Stimulated activated CD8-positive, alpha-beta memory T cell treated with anti-CD3 and anti-CD28 coated beads, Interleukin-7, amount 100 ng/mL, for 1 hour (primary cell): ENCODE measurements at places on chromosomes 16 and 17.

DNA sequence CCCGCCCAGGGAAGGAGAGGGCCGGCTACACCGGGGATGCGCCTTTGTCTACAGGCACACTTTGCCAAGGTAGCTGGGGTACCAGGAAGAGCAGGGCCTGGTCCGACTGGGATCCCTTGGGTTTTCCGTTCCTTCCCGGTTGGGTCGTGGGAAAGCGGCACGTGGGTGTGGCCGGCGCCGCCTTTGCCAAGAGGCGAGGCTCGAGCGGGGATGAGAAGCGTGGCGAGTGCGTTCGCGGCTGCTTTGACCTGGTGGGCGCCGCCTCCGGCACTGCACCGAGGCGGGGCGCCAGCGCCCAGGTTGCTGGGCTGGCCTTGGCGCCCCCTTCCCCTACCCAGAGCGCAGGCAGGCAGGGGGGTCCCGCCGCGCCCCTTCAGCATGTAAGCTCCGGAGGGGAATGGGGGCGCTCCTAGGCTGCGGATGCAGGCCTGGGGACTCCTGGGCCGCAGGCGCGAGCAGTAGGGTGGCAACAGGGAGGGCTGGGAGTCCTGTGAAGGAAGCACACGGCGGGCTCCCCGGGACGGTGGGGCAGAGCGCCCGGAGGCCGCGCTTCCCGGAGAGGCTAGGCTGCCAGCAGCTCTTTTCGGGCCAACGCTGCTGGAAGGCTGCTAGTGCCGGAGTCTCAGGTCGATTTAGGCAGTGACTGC lies 2.0 kb downstream of the HAS3 start:
- no peak for DNase-seq

DNA sequence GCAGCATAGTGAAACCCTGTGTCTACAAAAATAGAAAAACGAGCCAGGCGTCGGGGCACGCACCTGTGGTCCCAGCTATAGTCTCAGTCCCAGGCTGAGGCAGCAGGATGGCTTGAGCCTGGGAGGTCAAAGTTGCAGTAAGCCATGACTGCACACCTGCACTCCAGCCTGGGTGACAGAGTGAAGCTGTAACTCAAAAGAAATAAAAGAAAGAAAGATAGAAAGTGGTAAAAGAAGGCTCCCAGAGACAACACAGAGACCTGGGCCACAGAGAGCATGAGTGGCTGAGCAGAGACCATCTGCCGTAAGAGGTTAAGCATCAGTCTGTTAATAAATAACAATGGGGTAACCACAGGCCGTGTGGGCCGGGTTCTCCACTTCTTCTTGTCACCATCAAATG lies 15.3 kb upstream of the HEXD start:
- no peak for DNase-seq

DNA sequence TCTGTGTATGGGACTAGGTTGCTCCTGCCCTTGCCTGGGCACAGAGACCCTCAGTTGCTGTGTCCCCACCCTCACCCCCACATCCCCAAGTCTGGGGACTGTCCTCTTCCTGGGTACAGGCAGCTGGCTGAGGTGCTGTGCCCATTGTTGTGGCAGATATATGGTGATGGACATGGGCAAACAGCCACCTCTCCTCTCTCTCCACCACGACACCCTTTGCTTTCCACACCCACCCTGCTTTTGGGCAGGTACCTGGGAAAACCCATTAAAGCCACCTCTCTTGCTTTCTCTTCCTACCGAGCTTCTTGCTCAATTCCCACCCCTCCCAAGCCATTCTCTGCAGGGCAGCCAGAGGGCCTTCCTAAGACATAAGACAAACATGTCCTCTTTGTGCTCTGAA lies 21.7 kb downstream of the TRPV2 start:
- DNase-seq, result no peak

DNA sequence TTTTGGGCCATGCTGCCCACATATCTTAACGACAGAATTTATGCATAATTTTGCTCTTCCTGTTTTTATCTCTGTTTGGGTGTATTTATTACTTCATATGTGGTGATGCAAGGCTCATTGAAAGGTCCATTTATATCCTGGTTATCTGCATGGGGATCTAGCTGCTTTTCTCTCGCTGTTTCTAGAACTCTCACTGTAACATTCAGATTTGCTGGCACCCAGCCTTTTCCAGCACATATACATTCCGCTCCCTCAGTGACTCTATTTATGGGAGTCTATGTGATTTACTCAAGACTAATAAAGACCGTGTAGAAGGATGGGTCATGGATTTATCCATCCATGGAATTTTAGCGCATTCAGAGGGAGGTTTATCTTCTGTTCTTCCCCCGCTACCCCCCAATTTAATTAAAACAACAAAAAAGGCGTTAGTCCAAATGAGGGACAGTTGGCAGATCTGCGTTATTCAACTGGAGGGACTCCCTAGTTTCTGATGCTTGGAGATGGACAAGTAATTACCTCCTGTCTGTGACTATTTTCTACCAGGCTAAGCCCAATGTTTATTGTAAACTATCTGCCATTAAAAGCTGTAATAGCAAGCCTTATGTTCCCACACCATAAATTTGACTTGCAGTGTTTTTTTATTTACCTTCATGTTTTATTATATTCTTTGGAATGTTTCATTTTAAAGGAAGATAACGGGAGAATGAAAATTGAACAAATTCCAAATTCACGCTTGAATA lies 19.8 kb upstream of the MARCHF10 start:
- DNase-seq, result no peak

DNA sequence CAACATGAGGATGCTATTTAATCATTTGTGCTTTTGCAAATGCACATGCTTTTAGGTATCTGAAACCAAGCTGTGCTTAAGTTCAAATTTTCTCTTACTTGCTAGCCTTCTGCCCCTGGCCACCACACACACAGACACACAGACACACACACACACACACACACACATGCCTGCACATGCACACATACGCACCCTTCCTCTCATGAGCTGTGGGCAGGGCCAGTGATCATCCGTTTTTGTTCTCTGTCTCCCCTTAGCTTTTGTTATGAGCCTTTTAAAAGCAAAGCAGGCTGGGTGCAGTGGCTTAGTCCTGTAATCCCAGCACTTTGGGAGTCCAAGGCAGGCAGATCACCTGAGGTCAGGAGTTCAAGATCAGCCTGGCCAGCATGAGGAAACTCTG lies 34.2 kb downstream of the CD300LF start:
- DNase-seq, result no peak

DNA sequence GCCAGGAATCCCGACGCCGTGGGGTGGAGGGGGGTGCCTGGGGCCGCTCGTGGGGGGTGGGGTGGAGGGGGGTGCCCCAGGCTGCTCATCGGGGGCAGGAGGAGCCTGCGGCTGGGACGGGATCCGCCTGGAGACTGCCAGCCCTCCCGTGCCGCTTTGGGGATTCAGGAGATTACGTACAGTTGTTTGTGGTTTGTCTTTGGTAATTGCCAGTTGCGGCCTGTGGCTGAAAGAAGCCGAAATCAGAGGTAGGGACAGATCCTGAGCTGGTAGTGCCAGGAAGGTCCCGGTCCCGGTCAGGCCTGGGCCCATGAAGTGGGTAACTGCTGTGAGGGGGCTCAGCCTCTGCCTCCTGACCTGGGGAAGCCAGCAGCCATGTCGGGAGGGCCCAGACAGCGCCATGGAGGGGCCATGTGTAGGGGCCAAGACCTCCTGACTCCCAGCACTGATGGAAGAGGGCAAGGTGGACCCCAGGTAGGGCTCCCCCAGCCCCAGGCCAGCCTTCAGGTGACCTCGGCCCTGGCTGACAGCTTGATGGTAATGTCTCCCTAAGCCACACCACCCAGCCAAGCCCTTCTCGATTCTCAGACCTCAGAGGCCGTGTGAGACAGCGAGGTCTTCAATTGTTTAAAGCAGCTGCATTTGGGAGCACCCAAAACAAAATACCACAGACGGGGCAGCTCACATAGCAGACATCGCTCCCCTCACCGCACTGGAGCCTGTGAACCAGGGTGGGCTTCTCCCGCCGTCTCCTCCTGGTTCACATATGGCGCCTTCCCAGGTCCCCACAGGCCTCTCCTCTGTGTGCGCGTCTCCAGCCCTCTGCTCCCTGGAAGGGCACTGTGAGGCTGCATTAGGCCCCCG lies 34.9 kb upstream of the SSTR5 start:
- no peak for DNase-seq

GRCh38 chr17:33131620-33132019 lies 140.0 kb downstream of the SPACA3 start:
- no peak for DNase-seq

GRCh38 chr17:15954222-15954621 lies 9.3 kb downstream of the ADORA2B start:
- DNase-seq, result no peak

GRCh38 chr17:8122422-8122923 lies 1.4 kb downstream of the HES7 start:
- no peak for DNase-seq

- DNase-seq, result no peak
Observed at GRCh38 chr17:27180322-27180721, 113.6 kb upstream of the WSB1 start.

DNA sequence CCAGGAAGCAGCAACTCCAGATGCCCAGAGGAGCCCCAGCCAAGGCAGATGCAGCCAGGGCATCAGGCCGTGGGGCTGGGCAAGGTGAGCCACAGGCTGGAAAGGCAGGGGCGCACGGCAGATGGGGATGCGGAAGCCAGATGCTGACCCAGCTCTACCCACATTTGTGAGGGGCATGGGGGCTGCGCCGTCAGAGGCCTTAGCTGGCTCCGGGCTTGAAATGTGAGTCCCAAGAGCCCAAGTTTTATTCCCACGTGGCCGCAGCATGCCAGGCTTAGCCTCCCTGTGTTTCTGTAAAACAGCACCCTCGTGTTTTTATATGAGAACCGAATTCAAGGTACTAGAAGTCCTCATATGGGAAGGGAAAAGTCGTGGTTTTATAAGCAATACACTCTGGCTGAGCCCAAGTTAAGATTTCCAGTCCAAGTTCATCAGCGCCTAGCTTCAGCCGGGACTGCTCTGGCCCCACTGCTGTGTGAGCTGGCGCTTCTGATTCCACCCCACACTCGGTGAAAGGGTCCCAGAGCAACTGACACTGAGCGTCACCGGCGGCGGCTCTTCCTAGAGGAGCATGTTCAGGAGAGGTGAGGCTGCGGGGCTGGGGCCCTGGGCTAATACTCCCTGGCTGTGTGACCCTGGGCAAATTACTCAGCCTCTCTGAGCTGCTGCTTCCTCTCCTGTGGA lies 6.7 kb upstream of the C16orf95 start:
- DNase-seq, result no peak

DNA sequence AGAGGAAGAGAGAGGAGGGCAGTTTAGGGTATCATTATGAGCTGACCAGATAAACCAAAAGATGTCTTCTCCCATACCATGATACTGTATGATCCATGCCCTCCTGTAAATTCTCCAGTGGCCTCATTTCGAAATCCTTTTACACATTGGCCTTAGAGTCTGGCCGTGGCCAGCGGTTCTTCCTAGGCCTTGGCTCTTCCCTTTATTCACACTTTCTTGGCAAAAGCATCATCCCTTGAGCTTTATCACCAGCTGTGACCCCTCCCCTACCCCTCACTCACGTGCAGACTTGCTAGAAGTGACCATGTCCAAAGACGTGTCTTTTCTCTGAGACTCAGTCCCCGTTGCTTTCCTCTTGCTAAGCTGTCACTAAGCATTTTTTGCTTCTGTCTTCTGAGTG lies 22.8 kb downstream of the KATNIP start:
- no peak for DNase-seq

GRCh38 chr17:47894498-47895346 lies 1.3 kb upstream of the SP2 start:
- no peak for DNase-seq

GRCh38 chr16:56889206-56889605 lies 24.2 kb downstream of the SLC12A3 start:
- no peak for DNase-seq

DNA sequence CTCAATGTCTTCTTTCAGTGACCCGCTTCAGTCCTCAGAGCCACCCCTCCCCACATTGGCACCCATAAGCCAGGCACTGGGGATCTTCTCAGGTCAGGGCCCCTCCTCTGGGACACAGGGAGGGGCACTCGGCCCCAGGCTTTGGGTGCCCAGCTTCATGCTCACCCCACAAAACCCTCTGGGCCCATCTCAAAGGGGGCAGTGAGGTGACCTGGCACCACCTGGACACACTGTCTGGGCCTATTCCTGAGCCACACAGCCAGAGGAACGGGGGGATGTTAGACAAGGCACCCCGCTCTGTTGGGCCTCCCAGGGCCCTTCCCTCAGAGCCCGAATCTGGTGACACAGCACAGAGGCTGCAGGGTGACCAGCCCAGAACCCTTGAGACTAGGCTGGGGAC lies 36.1 kb downstream of the TNFRSF13B start:
- DNase-seq, result no peak

DNA sequence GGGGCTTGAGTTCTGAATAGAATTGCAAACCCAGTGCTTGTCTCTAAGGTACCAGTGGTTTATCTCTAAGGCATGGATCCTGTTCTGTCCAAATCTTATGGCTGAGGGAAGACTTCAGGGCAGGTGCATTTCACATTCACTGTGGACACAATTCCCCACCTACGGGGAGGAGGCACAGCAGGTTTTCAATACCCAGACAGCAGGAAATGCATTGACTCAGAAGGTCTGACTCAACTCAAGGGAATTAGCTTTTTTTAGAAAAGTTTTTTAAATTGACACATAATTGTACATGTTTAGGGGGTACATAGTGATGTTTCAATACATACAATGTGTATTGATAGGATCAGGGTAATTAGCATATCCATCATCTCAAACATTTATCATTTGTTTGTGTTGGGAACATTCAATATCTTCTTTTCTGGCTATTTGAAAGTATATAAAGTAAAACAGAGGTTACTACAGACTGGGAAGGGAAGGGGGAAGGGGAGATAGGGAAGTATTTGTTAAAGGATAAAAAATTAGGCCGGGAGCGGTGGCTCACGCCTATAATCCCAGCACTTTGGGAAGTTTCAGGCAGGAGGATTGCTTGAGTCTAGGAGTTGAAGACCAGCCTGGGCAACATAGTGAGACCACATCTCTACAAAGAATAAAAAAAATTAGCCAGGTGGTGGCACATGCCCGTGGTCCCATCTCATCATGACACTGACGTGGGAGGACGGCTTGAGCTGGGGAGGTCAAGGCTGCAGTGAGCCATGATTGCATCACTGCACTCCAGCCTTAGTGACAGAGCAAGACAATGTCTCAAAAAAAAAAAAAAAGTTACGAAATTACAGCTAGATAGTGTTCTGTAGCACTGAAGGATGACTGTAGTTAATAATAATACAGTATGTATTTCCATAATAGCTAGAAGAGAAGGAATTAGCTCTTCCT lies 54.9 kb downstream of the RGS9 start:
- DNase-seq, result no peak

GRCh38 chr16:2223942-2224486 lies 623 bp downstream of the E4F1 start:
- no peak for DNase-seq

- no peak for DNase-seq
Observed at GRCh38 chr16:8109510-8110369, 480.6 kb downstream of the TMEM114 start.

- DNase-seq, result no peak
Observed at GRCh38 chr16:638034-638543, 2.0 kb upstream of the METTL26 start.

- no peak for DNase-seq
Observed at GRCh38 chr17:50689251-50689650, 18.5 kb downstream of the ANKRD40 start.

GRCh38 chr17:82977606-82978005 lies 101.8 kb upstream of the METRNL start:
- DNase-seq, result no peak
